ENCODE measurements at places on chromosomes 5 and 9. TPM values are rescaled to one million over a fixed set of nuclear protein-coding genes. Genes with fewer than 3 reads are reported as not detected.

FIBCD1 gene
- 9.3 TPM for total RNA-seq

ZCCHC10 gene
- 6.1 TPM for total RNA-seq

NTRK2 gene
- total RNA-seq = 0.26 TPM

LECT2 gene
- total RNA-seq = not detected

RASEF gene
- 0.16 TPM for total RNA-seq

AK8 gene
- total RNA-seq = 0.47 TPM

MAPK9 gene
- total RNA-seq = 21.9 TPM

FBP2 gene
- total RNA-seq = not detected

FRMPD1 gene
- not detected for total RNA-seq

FUT7 gene
- total RNA-seq = not detected

WDR38 gene
- total RNA-seq = not detected

IL5 gene
- total RNA-seq = not detected
